ENCODE measurements at places on chromosomes 7 and 10.

DNA sequence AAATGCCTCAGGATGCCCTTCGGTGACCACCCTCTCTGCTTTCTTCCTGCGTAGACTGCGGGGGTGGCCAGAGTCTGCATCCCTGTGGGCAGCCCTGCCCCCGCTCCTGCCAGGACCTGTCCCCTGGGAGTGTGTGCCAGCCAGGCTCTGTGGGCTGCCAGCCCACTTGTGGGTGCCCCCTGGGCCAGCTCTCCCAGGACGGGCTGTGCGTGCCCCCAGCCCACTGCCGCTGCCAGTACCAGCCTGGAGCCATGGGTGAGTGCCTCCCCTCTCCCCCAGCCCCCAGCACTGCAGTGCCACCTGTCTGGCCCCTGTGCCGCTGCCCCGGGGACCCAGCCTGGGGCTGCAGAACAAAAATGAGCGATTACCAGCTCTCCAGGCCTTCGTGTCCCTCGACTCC is 23.1 kb upstream of the ZNF862 start:
- DNase-seq = no peak

DNA sequence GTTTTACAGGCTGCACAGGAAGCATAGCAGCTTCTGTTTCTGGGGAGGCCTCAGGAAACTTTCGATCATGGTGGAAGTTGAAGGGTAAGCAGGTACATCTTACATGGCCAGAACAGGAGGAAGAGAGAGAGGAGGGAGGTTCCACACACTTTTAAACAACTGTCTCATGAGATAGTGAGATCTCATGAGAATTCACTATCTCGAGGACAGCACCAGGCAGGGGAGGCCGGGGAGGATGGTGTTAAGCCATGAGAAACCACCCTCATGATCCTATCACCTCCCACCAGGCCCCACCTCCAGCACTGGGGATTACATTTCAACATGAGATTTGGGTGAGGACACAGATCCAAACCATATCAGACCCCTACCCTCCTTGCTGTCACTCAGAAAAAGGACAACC is 23.7 kb downstream of the ZNF503 start:
- DNase-seq = no peak

GRCh38 chr7:82156893-82157292 is 286.7 kb downstream of the CACNA2D1 start:
- no peak for DNase-seq

DNA sequence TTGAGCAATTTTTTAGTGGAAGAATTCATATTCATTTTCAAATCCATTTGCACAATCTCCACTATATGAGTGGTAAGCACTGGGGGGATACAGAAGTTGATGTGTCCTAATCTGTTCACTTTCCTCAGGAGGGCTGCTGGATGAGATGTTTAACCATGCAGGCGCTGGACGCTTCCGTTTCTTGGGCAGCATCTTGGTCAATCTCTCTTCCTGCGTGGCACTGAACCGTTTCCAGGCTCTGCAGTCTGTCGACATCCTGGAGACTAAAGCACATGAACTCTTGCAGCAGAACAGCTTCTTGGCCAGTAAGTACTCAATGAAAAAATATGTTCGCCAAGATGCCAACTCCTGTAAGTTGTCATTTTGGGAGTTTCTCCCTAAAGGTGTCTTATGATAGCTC is 179.3 kb downstream of the ABCA13 start:
- no peak for DNase-seq

GRCh38 chr10:75146780-75147179 is 35.3 kb downstream of the SAMD8 start:
- no peak for DNase-seq

DNA sequence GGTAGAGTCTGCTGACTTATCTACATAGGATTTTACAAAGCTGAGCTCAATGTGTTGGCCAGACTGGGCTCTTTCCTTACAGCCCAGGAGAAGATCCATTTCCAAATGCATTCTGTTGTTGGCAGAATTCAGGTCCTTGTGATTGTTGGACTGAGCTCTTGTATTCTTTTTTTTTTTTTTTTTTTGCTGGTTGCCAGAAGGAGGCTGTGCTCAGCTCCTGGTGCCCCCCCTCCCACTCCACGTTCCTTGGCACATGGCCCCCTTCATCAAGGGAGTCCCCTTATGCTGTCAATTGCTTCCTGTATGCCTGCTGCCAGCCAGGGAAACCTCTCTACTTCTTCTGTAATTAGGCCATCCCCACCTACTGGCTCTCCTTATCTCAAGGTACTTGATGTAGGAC is 518.1 kb upstream of the AKR1E2 start:
- no peak for DNase-seq

All from kidney tubule cell (primary cell).